Lower leg skin (tissue), 4 donors: ENCODE measurements at places on chromosomes 13 and 19. TPM values are rescaled to one million over a fixed set of nuclear protein-coding genes. Genes with fewer than 3 reads are reported as not detected.

Gene ITM2B
- total RNA-seq = 856 TPM

- DNase-seq = no peak
Observed at GRCh38 chr19:40774916-40775631, at the start of gene MIA. MIA (plus strand) TSS chr19:40775521; CDS start chr19:40775543, 22 bp downstream.

DNA sequence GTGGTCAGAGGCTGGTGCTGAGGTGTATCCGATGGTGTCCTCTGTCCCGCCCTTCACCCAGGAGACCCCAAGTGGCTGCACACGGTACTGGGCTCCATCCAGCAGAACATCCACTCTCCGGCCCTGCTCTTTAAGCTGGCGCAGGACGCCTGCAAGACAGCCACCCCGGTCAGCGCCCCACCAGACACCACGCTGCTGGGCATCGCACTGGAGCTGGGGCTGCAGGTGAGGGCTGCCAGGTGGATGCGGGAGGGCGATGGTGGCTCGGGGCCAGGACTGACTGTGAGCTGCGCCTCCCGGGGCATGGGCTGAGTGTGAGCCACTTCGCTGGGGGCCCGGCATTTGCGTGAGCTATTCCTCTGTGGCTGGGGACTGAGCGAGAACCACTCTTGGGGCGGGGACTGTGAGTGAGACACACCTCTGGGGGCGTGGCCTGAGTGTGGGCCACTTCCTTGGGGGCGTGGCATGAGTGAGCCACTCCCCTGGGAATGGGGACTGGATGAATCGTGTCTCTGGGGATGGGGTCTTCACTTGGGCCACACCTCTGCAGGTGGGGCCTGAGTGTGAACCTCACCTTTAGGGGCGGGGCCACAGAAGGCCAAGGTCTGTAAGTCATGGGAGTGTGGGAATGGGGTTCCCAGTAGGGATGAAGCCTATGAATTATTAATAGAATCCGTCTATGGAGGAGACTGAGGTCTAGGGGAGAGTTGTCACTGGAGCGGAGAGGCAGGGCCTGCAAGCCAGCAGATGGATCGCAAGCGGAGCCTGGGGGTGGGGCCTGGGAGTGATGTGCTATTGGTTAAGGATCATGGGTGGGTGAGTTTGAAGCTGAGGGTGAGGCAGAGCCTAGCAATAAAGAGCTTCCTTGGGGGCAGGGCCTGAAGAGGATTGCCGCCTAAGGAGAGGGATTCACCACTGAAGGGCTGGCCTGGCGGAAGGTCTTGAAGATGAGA, 30.5 kb downstream of the ZSWIM4 start:
- no peak for DNase-seq

DNA sequence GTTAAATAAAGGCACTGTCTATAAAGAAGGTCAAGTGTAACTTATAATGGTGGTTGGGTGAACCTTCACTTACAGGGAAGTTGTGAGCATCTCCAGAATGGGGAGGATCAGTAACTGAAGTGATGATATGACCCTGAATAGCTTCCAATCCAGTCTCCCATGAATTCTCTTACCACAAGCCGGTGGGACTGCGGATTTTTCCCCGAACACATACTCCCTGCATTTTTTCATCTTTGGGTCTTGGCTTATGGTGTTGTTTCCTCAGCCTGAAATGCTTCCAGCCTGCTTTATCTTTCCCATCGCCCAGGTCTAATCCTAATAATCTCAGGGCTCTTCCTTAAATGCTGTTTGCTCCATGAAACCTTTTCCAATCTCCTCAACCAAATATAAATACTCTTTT, 2.0 kb upstream of the CSNK1A1L start:
- DNase-seq = no peak

DNA sequence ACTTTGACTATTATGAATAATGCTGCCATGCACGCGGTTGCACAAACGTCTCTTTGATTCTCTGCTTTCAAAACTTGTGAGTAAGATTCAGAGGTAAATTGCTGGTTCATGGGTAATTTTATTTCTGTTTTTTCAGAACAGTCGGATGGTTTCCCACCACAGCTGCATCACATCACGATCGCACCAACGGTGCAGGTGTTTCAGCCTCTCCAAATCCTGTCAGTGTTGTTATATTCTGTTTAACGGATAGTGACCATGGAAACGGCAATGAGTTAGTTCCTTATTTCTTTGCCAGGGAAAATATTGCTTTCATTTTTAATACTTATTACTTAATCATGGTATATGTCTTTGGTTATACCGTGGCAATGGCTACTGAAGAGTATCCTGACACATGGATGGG, 19.1 kb upstream of the ZNF835 start:
- DNase-seq = no peak

DNA sequence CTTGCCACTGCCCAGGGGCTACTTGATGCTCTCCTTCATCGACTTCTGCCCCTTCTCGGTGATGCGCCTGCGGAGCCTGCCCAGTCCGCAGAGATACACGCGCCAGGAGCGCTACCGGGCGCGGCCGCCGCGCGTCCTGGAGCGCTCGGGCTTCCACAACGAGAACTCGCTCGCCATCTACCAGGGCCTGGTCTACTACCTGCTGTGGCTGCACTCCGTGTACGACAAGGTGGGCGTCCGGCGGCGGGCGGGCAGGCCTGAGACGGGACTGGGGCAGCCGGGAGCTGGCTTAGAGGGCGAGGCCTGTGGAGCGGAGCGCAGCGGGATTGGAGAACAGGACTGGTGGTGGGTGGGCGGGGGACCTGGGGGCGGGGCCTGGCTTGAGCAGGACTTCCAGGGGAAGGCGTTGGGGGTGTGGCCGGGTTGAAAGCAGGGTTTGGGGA, 12.7 kb upstream of the PSMD8 start:
- DNase-seq = peak; percentile 69

Gene MCEMP1
- total RNA-seq = not detected

Gene S1PR5
- total RNA-seq = 64.0 TPM

DNA sequence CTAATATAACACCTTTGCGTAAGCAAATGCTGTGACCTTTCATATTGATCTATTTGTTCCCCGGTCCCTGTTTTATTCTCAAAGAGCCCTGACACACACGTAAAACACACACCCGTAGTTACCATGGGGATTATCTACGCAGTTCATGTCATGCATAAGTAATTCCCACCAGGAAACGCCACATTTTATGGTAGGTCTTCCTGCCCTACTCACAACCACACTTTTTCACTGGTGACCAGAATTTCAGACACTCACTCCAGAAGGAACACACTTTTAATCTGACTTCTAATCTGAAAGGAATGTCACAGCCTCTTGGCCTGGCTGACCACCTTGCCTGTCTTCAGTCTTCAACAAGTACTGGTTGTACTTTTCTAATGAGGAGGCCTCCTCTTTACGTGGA, 46.8 kb downstream of the SLC7A1 start:
- DNase-seq = no peak

GRCh38 chr13:37047032-37047431, 12.5 kb downstream of the SUPT20H start:
- DNase-seq = no peak

Gene PSG7
- total RNA-seq = 0.25 TPM

DNA sequence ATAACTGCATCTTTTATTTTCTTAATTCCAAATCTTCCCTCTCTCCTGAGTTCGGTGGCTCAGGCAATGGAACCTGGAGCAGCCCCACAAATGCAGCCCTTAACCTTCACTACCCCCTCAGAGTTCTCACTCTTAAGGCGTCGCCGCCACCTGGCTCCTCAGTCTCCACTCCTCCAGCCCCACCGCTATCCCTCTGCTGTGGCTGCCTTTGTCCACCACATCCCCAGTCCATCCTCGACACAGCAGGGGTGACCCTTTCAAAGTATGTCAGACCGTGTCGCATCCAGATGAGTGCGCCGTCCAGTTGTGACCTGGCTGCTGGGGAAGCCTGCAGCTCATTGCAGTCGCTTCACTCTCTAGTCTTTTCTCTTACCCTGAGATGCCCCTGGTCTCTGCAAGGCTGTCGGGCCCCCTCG, 1.0 kb downstream of the SPPL2B start:
- no peak for DNase-seq

Gene CCDC70
- total RNA-seq = not detected

DNA sequence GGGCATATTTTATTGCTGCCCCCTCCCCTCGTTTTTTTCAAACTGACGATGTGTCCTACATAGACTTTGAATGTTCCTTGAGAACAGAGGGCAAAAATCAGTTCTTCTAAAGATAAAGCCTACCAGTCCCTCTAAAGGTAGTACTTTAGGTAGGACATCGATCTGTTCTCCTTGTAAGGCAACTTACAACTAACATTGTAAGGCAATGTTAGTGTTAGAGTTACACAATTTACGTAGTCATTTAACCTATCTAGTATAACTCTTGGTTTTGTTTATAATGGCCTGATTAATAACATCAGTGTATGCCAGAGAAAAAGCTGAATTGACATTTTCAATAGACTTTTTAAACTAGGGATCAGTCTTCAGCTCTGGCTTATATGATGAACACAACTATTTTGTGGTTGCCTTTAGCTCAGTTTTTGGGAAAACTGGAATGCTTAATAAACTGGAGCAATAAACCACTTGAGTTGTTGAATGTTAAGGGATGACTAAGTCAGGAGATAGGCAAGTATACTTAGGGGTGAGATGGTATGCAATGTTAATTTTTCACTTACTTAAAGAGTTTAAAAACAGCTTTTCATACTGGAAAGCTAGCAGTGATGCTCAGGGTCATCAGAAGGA, 2.2 kb downstream of the NDFIP2 start:
- DNase-seq = no peak

GRCh38 chr13:49759503-49759902, 33.0 kb downstream of the KPNA3 start:
- no peak for DNase-seq

Gene SHISA7
- 0.10 TPM for total RNA-seq
